SJSA1 (cell line): ENCODE measurements at places on chromosomes 4 and X. TPM values are rescaled to one million over a fixed set of nuclear protein-coding genes. Genes with fewer than 3 reads are reported as not detected.

DNA sequence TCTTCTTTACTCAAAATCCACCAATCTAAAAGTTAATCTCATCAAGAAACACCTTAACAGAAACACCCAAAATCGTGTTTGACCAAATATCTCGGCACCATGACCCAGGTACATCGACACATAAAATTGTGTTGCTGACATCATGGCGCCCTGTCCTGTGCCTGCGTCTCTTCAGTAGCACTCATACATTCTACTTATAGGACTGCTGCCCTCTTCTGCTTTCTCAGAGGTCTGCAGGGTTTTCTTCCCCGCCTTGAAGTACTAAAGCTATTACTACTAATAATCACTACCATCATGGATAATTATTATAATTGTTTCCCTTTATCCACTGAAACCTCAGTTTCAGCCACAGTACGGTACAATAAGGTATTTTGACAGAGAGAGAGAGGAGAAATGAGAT lies 1403.1 kb upstream of the TENM3 start:
- no peak for DNase-seq

- peak; percentile 28 for DNase-seq
These were observed 148.9 kb downstream of the STIM2 start for GRCh38 chr4:27009539-27009938.

GRCh38 chr4:123555807-123556273 lies 159.2 kb downstream of the SPRY1 start:
- DNase-seq, result peak; percentile 9

DNA sequence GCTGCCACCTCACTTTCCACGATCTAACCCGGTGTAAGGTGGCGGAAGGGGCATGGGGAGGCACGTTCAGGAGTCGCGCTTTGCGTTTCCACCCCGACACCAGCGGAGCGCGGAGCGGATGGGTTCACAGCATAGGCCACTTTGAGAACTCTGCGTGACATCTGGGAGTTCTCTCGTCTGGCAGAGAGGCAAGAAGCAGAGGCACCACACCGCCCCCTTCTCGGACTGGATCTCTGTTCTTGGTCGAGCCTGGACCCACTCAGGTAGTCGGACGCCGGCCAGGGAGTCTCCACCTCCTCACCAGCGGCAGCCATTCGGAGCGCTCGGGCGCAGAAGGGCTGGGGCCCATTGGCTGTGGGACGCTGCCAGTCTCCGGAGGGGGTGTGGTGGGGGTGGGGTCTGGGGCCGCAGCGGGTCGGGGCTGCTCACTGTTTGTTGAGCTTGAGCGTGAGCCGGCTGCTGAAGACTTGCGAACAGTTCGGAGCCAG lies at the start of gene DACH2:
TSS of gene DACH2 (plus strand) at position 428 of the 488 bp plus-strand sequence.
- DNase-seq, result peak; percentile 14

DNA sequence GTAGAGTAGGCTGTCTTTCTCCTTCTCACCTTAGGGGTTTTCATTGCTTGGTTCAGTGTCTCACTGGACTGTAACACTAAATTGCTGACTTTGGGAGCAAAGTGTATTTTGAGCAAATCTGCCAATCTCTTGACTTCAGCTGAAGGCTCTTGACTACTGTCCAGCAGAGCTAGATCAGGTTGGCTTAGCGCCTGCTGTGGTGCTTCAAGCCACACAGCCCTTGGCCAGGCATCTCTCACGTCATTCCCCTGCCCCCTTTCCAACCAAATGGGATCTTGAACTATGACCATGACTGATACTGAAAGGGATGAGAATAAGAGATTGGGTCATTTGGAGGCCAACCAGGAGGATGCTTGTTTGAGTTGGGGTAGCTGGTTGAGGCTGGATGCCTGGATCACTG lies 4.8 kb downstream of the SLC16A2 start:
- no peak for DNase-seq

DNA sequence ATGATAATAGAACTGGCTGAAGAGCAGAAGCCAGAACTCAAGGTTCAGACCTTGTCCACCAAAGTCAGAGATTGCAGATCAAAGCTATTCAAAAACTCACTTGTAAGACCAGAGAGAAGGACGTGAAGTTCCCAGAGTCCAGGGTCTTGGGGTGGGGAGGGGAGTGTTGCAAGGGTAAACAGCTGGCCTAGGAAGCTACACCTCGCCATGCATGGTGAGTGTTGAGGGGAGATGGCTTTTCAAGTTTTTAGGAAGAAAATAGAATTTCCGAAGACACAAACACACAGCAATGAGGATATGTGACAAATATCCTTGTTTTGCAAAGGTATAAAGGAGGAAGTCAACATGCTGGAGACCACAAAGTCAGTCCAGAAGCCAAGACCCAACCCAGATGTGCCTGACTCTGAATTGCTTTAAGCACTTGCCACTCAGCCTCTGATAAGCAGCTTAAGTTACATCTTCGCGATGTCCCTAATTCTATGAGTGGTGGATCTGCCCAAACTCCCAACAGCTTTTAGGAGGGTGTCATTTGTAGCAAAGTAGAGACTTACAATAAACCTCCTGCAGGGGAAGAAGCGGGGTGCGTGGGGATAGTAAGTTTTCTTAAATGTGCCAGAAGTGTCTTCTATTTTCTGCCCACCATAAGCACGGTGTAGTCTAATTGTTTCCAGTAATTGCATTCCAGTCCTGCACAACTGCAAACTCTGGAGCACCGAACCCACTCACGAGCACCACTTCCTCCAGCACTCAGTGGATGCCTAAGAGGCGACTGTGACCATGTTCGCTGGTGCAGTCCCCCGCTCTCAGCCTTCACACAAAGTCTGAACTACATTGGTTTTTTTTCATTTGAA lies 26.5 kb downstream of the HAND2 start:
- DNase-seq, result no peak

- DNase-seq, result no peak
These were observed 11.8 kb downstream of the MAN2B2 start for GRCh38 chr4:6586715-6587325.

- DNase-seq, result peak; percentile 42
These were observed 109.1 kb downstream of the GPAT3 start for GRCh38 chr4:83644677-83645659.

GRCh38 chrX:19684311-19684710 lies 169.0 kb upstream of the MAP3K15 start:
- DNase-seq, result no peak

GRCh38 chr4:153281476-153281875 lies 63.0 kb upstream of the MND1 start:
- no peak for DNase-seq

GRCh38 chrX:43349363-43349762 lies 306.7 kb upstream of the MAOA start:
- no peak for DNase-seq

- DNase-seq, result no peak
These were observed 351.4 kb downstream of the PTTG2 start for GRCh38 chr4:38311495-38312126.

DNA sequence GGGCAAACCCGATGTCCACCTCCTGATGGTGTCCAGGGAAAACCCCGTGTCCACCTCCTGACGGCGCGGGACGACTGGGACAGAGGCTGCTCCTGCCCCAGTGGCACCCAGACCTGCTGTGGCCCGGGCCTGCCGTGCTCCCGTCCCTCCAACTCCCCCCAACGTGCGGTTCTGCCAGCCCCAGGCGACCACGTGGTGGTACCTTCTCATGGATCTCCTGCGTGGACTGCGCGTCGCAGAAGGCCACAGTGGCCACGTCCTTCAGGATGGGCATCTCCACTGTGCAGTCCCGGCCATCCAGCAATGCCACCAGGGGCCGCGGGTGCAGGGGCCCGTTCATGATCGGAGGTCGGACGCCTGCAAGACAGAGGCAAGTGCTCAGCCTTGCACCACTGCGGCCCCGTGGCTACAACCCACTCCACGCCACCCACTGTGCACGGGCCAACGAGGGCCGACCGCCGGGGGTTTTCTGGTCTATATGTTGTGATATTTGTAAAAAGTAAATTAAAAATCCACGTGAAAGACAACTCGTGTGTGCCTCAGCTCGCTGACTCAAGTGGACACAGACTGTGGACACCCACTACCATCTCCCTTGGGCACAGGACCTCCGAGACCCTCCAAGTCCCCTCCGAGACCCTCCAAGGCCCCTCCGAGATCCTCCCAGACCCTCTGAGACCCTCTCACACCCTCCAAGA lies 10.8 kb downstream of the CTBP1 start:
- DNase-seq, result no peak

DNA sequence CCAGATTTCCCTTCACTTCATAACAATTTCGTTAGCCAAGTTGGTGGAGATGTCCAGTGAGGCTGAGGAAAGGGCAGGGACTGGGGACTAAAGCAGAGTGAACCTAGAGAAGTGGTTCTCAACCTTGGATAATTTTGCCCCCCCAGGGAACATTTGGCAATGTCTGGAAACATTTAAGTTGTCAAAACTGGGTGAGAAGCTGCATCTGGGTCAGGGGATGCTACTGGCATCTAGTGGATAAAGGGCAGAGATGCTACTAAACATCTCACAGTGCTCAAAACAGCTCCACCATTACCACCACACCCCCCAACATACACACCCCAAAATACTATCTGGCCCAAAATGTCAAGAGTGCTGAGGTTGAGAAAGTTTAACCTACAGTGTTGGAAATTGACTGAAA lies 32.0 kb upstream of the FGF16 start:
- no peak for DNase-seq

- DNase-seq, result no peak
These were observed 411 bp upstream of the GPRASP1 start for GRCh38 chrX:102650903-102651241.

DNA sequence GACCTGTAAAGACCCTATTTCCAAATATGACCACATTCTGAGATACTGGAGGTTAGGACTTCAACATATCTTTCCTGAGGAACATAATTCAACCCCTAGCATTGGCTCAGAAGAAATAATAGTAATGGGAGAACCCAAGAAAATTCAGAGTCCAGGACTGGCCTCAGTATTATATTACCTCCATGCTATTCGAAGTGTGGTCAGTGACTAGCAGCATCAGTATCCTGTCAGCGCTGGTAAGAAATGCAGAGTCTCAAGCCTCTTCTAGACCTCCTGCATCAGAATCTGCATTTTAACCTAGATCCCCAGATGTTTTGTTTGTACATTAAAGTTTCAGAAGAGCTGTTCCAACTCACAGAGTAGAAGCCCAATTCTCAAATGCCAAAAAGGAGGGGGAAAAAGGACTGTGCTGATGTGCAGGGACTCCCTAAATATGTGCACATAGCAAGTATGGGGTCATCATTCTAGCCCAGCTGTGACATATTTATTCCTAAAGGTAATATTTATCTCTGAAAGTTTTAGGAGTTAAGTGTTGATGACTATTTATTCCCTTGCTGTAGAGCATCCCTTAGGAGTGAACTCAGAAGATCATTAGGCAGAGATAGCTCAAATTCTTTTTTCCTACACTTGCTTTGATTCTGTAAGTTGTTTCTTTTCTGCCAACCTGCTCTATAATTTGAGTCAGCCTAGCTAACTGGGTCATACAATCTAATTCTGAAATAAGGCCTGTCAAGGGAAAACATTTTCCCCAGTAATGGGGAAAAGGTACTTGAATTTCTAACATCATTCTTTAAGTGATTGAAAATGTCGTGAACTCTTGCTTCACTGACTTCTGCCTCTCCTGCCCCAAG lies 361.9 kb downstream of the ARHGAP24 start:
- DNase-seq, result no peak

- DNase-seq, result no peak
These were observed 317.9 kb upstream of the PCDH7 start for GRCh38 chr4:30402276-30402675.

- DNase-seq, result no peak
These were observed 69.4 kb upstream of the AGA start for GRCh38 chr4:177511611-177512010.

DNA sequence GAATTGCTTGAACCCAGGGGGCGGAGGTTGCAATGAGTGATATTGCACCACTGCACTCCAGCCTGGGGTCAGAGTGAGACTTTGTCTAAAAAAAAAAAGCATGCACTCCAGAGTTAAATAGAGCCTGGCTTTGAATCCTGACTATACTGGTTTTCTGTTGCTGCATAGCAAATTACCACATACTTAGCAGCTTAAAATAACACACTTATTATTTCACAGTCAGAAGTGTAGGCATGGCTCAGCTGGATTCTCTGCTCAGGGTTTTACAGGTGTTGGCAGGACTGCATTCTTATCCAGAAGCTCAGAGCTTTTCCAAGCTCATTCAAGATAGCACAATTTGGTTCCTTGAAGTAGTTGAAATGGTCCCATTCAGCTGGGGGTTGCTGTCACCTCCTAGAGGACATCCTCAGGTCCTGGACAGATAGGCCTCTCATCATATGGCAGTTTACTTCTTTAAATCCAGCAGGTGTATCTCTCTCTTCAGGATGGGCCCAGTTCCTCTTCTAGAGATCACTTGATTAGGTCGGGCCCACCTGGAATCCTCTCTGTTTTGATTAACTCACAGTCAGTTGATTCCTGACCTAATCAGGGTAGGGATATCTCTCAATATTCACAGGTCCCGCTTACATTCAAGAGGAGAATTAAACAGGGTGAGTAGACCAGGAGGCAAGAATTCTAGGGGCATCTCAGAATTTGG lies 26.8 kb downstream of the DOCK11 start:
- no peak for DNase-seq

GRCh38 chr4:160235285-160235684 lies 1132.4 kb downstream of the RAPGEF2 start:
- DNase-seq, result no peak

DNA sequence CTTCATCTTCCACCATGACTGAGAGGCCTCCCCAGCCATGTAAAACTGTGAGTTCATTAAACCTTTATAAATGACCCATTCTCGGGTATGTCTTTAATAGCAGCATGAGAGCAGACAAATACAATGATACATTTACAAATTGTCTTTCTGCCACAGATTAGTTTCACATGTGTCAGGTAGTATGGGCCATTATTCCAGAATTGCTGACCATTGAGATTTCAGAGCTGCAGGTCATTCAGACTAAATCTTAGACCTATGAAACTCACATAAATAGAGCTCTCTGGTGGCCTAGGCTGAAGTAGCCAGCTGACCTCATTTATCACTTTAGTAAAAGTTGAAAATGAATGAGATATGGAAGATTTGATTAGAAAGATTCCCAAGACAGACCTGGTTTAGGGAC lies 105.8 kb downstream of the FIP1L1 start:
- DNase-seq, result no peak

GRCh38 chrX:115972717-115973116 lies 197.8 kb upstream of the AGTR2 start:
- no peak for DNase-seq

DNA sequence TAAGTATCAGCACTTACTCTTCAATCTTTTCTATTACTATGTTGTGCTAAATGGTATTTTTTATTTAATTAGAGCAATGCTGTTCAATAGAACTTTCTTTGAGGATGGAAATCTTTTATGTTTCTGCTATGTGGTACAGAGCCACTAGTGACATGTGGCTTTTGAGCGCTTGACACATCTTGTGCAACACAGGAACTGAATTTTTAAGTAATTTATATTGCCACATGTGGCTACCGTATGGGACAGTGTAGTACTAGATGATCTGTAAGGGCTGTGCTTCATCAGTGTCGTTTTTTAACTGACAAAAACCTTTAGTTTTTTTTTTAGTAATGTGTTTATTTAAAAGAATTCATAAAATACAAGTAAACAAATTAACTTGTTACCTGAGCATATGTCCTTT lies 22.4 kb downstream of the HPRT1 start:
- DNase-seq, result no peak

- DNase-seq, result no peak
These were observed 67.4 kb downstream of the DHX15 start for GRCh38 chr4:24516926-24517325.

MUC7 gene
- total RNA-seq, result not detected in 2 replicates

GPRASP2 gene
- 13.8 and 21.2 TPM in 2 replicates for total RNA-seq

NXF3 gene
- not detected in 2 replicates for total RNA-seq

GALNTL6 gene
- total RNA-seq, result 0.08 TPM in 1 of 2 replicates, not detected in the other

CENPVL2 gene
- total RNA-seq, result not detected in 2 replicates

IL2 gene
- not detected in 2 replicates for total RNA-seq

ATP11C gene
- 34.7 and 49.6 TPM in 2 replicates for total RNA-seq

ZXDA gene
- 3.8 TPM in 2 replicates for total RNA-seq

FAM241A gene
- 1.4 and 2.1 TPM in 2 replicates for total RNA-seq

RHOH gene
- not detected in 2 replicates for total RNA-seq

ZAR1 gene
- total RNA-seq, result not detected in 2 replicates

ZNF157 gene
- not detected in 2 replicates for total RNA-seq

GPC3 gene
- 3.8 and 5.7 TPM in 2 replicates for total RNA-seq
